ENCODE measurements at places on chromosomes 3 and 15. TPM values are rescaled to one million over a fixed set of nuclear protein-coding genes. Genes with fewer than 3 reads are reported as not detected.

DNA sequence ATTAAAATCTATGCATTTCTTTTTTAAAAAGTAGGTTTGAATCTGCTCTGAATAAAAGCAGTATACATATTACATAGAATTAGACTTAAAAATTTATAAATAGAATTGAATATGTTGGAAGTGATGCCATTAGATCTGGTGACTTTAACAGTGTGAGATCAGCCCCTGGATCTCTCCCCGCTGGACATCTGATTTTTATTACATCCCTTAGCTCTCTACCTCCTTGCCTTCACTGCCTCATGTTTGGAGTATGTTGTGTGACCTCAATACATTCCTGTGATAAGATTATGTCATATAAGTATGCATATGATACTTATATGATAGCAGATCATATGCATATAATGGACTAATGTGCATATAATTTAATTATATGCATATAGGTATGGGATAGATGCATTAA lies 643.4 kb upstream of the NR2F2 start:
- H3K4me1 ChIP-seq = no peaks in the 10 kb centered on the region
- no peaks in the 10 kb centered on the region for H3K27me3 ChIP-seq
- no peak overlapping the region for H3K4me3 ChIP-seq
- no peak for DNase-seq

- DNase-seq = no peak
- H3K27ac ChIP-seq = peak overlapping the region; percentile 82
These were observed 80.7 kb downstream of the AAGAB start for GRCh38 chr15:67173786-67174185.

DNA sequence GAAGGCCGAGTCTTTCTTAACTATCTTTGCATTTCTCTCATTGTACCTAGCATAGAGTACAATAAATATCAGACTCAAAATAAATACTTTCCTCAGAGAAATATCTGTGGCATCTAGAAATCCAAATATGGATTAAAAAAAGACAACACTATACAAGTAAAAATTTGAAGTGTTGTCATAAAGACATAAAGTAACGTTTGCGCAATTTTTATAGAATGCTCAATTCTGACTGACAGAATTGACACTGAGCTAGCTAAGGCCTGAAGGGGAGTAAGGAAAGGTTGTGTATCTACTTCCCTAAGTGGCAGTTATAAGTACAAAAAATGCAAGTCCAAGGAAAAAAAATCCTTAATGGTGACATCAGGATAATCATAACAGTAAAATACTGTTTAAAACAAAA lies 1.1 kb downstream of the SEC11A start:
- H3K4me1 ChIP-seq = no peaks in the 10 kb centered on the region
- no peak for DNase-seq
- no peaks in the 10 kb centered on the region for H3K27me3 ChIP-seq

DNA sequence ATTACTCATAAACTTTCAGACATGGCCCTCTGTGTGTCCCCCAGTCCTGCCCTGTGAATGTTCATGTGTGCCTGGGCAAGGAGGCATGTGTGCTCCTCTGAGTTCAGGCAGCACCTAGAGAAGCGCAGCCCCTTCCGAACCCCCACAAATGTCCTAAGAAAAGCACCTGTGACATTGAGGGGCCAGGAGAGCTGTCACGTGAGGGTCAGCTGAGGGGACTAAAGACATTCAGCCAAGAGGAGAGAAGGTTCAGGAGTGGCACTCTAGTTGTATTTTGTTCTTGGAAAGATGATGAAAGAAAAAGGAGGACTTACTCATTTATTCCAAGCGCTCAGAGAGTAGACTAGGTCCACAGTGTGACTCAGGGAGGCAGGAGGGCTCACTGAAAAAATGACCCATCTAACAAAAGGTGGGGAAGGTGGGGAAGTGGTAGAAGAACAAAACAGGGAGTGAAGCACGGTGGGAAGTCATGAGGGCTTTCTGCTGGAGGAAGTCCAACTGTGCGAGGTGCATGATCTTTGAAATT lies 28.1 kb upstream of the ELP6 start:
- no peaks in the 10 kb centered on the region for H3K4me1 ChIP-seq
- DNase-seq = no peak
- H3K27ac ChIP-seq = no peak overlapping the region
- no peak overlapping the region for H3K4me3 ChIP-seq
- H3K27me3 ChIP-seq = no peaks in the 10 kb centered on the region

- peaks cover 10% of the 10 kb centered on the region for H3K36me3 ChIP-seq
- H3K4me1 ChIP-seq = no peaks in the 10 kb centered on the region
- H3K27me3 ChIP-seq = no peaks in the 10 kb centered on the region
- DNase-seq = no peak
- H3K27ac ChIP-seq = no peak overlapping the region
- H3K4me3 ChIP-seq = no peak overlapping the region
These were observed 465.6 kb upstream of the TPRG1 start for GRCh38 chr3:188706176-188706575.

The CDHR4 gene
- total RNA-seq = 1.0 TPM

DNA sequence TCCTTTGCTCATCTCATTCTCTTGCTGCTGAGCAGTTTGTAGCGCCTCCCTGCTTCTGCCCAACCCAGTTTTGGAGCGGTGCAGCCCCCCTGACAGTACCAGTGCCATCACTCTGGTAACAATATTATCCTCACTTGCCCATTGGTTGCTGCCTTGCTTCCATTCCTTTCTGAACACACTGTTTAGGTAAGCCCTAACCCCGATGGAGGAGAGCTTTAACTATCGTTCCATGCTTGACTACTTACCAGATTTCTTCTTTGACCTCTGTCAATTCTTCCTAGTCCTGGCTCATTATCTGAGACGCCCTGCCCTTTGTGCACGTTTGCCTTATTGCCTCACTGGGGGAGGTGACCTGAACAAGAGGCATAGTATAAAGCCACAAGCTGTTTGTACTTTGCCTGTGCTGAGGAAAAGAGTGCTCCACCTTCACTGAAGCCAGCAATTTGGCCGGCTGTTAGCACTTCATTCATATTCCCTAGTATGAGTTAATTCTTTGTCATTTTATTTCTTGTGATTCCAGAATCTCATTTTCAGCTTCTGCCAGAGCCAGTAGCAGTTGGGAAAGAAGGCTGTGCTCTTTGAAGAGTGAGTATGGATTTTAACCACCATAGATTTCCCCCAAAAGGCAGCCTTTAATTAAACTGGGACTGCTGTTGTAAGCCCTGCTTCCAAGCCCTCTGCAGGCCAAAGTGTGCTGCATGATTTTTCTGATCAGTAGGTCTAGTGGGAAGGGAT lies 11.9 kb downstream of the ABHD6 start:
- DNase-seq = no peak
- no peaks in the 10 kb centered on the region for H3K27me3 ChIP-seq
- no peak overlapping the region for H3K27ac ChIP-seq
- H3K4me1 ChIP-seq = no peaks in the 10 kb centered on the region
- no peaks in the 10 kb centered on the region for H3K36me3 ChIP-seq

- H3K27me3 ChIP-seq = no peaks in the 10 kb centered on the region
- no peaks in the 10 kb centered on the region for H3K36me3 ChIP-seq
- no peak overlapping the region for H3K27ac ChIP-seq
- no peak overlapping the region for H3K4me3 ChIP-seq
- DNase-seq = no peak
- no peaks in the 10 kb centered on the region for H3K4me1 ChIP-seq
These were observed 96.3 kb upstream of the BCL6 start for GRCh38 chr3:187841560-187841959.

The RARB gene
- 4.1 TPM for total RNA-seq

DNA sequence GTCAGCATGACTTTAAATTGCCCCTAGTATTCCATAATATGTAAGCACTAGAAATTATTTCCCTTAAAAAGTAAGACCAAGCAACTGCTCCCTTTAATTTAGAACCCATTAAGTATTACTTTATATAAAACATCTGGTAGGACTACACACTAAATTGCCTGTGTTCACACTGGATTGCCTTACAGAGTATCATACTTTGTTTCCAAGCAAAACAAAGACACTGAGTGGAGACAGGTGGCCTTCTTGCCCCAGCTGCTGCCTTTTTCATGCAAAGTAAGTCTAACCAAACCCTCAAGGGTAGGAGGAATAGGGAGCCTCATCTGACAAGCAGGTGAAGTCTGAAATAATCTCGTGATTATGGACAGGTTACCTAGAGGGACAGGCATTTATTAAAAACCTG lies 87.3 kb downstream of the PEX5L start:
- no peak overlapping the region for H3K4me3 ChIP-seq
- no peak for DNase-seq
- H3K36me3 ChIP-seq = no peaks in the 10 kb centered on the region
- no peaks in the 10 kb centered on the region for H3K4me1 ChIP-seq
- H3K27me3 ChIP-seq = no peaks in the 10 kb centered on the region
- H3K27ac ChIP-seq = no peak overlapping the region

- peak overlapping the region; percentile 78 for H3K27ac ChIP-seq
- no peak overlapping the region for H3K4me3 ChIP-seq
These were observed 13.2 kb downstream of the KLHL6 start for GRCh38 chr3:183542355-183542754.

The RLBP1 gene
- total RNA-seq = not detected

DNA sequence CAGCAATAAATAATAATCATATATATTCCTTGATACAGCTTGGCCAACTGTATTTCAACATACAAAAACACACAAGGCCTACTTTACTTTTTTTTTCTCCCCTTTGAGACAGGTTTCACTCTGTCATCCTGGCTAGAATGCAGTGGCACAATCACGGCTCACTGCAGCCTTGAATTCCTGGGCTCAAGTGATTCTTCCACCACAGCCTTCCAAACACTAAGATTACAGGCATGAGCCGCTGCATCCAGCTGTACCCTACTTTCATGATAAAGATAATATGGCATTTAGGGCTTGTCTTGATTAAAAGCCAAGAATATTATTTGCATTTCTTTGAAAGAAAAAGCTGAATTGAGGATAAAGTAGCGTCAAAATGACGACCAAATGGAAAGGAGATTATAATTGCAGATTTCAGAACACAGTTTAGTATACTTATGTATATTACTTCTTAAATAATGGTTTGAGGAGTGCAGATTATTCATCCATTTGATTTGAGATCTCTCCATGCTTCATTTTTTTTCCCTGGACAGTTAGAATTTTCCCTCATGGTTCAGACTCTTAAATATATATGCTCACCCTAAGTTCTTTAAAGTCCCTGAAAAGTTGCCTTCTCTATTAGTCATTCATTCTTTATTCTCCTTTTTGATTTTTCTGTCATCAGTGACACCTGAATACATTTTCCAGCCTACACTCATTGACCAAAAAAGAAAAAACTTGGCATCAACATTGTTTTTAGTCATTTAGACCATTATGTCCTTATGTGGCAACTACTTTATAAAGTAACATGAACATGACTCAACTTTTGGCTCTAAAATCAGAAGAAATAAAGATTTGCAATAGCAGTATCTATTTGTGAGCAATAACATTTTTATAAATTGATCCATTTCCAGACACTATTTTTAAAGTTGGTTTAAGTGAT lies 48.5 kb upstream of the MLF1 start:
- H3K4me1 ChIP-seq = no peaks in the 10 kb centered on the region
- H3K4me3 ChIP-seq = no peak overlapping the region
- no peaks in the 10 kb centered on the region for H3K36me3 ChIP-seq
- H3K27ac ChIP-seq = no peak overlapping the region
- no peak for DNase-seq

DNA sequence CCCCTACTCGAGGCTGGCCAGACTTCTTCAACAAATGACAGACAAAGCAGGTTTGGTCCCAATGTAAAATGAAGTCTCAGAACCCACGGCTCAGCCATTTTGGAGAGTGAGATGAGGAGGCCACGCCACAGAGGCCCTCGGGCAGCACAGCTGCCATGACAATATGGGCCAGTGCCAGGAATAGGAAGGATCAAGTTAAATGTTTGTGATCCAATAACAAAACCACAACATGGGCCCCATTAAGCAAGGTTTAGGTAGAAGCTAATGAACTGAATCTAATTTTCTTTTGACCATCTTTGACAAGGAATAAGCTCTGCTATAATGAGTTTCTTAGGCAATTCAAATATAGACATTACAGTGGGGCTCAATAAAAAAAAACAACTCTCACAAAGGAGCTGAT lies 52.6 kb downstream of the RFTN1 start:
- no peak overlapping the region for H3K27ac ChIP-seq
- H3K4me1 ChIP-seq = no peaks in the 10 kb centered on the region
- no peaks in the 10 kb centered on the region for H3K36me3 ChIP-seq

DNA sequence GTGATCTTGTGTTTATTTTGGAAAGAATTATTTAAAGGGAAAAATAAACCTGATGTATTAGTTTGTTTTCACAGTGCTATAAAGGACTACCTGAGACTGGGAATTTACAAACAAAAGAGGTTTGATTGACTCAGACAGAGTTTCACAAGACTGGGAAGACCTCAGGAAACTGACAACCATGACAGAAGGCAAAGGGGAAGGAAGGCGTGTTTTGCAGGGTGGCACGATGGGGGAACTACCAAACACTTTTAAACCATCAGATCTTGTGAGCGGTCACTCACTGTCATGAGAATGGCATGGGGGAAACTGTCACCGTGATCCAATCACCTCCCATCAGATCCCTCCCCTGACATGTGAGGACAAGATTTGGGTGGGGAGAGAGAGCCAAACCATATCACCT lies 87.0 kb downstream of the TP63 start:
- no peak for DNase-seq
- H3K27me3 ChIP-seq = no peaks in the 10 kb centered on the region
- H3K4me3 ChIP-seq = no peak overlapping the region
- H3K4me1 ChIP-seq = no peaks in the 10 kb centered on the region
- H3K36me3 ChIP-seq = no peaks in the 10 kb centered on the region
- H3K27ac ChIP-seq = no peak overlapping the region

DNA sequence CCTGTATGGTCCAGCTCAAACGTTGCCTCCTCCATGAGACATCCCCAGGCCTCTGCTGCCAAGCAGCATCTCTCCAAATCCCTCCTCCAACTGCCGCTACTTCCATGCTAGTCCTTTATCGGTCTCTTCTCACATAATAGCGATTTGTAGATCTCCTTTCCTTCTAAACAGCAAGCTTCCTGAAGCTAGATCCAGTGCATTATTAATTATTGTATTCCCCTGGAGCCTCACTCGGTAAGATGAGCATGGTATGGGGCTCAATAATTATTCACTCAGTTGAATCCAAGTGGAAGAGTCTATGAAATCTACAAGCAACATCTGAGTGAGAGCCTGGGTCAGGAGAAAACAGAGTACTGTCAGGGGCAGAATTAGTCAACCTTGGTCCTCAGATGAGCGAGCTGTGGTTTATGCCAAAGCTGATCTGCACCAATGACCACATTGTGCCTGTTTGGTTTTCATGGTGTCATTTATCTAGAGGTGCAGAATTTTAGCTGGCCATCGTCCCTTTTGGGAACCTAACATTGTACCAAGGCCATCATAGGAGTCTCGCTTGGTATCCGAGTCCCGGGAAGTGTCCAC lies 93.8 kb upstream of the UBE2E1 start:
- H3K4me3 ChIP-seq = no peak overlapping the region
- no peak overlapping the region for H3K27ac ChIP-seq
- H3K4me1 ChIP-seq = no peaks in the 10 kb centered on the region
- H3K27me3 ChIP-seq = no peaks in the 10 kb centered on the region
- DNase-seq = no peak

- no peaks in the 10 kb centered on the region for H3K4me1 ChIP-seq
- H3K27me3 ChIP-seq = no peaks in the 10 kb centered on the region
- no peak for DNase-seq
- H3K36me3 ChIP-seq = no peaks in the 10 kb centered on the region
These were observed 29.3 kb upstream of the MEF2A start for GRCh38 chr15:99536422-99537040.
